Activated T-helper 1 cell treated with anti-CD3 and anti-CD28 coated beads, Interleukin-2, amount 50 U/mL, for 16 hours (primary cell): ENCODE measurements at places on chromosomes 16 and 17.

DNA sequence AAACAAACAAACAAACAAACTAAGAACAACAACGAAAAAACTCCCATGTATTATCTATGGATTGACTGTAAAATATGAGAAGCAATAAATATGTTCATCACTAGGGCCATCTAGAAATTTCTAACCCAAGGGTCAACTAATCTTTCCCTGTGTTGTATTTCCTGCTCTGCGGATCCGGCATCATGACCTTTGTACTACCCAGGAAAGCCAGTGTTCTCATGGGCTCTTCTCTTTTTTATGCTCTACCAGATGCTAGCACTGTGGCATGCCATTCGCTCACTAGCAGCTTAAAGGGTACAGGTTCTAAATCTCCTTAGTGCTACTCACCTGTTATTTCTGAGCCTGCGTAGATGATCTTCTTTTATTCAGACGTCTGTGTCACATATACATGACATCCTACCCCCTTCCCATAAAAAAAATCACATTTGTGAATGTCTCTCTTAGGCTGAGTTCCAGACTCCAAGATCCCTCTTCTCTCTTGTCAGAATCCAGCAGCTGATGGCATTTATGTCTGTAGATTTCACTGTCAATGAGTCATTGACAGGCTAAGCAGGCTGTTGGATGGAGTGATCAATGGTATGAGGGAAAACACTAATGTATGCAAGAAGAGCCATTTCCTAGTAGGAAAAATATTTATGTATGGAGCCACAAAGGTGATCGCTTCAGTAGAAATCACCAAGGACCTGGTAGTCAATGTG lies 100.0 kb downstream of the WWOX start:
- no peak for DNase-seq

DNA sequence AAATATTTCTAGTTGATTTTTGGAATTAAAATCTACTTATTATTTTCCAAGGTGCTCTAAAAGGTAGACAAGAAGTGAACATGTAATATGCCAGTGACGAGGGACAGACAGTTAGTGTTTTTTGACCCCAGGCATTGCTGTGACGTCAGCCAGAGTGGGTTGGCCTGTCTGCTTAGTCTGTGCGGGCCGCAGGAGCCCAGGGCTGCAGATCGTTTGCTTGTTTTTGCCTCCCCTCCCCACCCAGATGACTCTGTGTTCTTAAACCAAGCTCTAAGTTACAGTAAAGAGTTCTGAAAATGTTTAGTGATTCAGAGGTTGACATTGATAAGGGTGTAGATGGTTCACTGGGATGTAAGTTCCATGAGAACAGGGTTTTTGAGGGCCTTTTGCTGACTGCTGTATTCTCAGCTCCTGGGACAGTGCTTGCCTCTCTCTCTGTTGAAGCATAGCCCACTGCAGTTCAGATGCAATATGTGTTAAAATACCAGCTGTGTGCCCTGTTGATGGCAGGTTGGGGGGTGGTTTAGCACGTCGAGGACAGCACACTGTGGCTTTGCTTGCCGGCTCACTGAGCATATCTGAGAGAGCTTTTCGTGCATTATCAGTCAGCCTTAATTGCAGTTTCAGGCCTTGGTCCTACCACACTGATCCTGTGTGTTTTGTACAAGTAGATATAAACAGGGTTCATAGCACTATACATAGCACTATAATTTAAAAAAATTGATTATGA lies 64.8 kb downstream of the SEC14L1 start:
- no peak for DNase-seq

DNA sequence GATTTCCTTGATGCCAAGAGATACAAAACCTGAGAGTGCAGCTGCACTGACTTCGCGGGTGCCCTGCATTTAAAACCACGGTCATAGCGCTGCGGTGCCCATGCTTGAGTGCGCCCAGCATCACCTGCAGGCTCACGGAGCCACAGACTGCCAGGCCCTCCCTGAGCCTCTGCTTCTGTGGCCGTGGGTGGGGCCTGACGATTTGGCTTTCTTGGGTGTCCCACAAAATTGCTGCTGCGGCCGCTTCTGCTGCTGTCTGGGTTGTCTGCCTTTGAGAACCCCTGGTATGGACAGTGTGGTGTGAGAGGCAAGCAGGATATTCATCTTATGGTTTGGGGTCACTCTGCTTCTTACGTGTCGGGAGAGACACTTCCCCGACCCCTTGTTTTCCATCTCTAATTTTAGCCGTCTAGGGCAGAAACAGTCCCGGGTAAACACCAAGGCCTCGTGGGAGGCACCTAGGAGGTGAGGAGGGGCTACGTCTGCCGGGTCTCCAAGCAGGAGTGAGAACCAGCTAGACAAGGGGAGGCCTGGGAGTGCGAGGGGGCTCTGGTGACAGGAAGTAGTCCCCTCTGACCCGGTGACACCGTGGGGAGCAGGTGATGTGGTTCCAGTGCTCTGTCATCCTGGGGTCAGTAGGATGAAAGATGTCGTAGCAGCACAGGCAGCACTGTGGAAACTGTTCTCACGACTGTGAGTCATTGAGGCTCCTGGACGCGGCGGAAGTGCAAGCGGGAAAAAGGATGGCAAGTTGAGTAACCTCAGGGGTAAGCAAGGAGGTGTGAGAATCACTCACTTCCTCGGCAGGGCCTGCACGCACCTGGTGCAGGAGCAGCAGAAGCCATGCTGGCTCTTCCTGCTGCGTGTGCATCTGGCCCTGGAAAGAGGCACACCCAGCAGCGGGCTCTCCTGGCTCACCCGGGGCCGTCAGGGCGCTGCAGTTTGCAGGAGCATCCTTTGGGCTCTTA lies 176.3 kb downstream of the RPTOR start:
- peak; percentile 57 for DNase-seq

DNA sequence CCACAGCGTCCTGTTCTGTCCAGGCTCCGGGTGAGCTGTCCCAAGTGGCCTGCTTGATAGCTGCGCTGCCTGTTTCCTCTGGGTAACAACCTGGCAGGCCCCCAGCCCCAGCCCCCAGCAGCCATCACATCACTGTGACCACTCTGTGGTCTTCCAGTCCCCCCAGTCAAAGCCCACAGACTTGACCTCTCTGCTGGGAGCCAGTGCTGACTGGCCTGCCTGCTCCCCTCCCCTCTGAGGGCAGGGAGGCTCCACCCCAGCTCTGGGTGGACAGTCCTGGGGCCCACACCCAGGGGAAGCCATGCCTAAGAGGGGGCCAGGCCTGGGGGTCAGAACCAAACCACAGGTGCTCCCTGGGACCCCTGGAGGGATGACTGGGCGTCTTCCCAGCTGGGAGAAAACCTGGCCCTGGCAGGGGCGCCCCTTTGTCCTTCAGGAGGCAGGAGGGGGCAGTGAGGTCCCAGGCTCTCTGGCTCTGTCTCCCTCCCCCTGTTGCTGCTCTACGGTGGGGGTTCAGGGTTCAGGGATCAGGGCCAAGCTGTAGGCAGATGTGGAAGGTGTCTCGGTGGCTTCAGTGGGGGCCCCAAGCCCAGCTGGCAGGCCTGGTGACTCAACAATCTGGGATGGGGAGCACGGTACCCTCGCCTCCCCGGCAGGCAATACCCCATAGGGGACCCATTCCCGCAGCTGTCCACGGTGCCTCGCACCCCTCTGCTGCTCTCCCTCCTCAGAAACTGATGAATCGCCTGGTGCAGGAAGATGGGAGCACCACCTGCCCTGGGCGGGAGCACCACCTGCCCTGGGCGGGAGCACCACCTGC lies 1.8 kb upstream of the SLC16A3 start:
- no peak for DNase-seq

GRCh38 chr16:50694206-50694605 lies 800 bp downstream of the NOD2 start:
- no peak for DNase-seq

- DNase-seq: no peak
Observed at GRCh38 chr16:56115817-56116576, 75.3 kb upstream of the GNAO1 start.

GRCh38 chr17:75645889-75646637 lies 12.8 kb downstream of the SMIM5 start:
- no peak for DNase-seq

DNA sequence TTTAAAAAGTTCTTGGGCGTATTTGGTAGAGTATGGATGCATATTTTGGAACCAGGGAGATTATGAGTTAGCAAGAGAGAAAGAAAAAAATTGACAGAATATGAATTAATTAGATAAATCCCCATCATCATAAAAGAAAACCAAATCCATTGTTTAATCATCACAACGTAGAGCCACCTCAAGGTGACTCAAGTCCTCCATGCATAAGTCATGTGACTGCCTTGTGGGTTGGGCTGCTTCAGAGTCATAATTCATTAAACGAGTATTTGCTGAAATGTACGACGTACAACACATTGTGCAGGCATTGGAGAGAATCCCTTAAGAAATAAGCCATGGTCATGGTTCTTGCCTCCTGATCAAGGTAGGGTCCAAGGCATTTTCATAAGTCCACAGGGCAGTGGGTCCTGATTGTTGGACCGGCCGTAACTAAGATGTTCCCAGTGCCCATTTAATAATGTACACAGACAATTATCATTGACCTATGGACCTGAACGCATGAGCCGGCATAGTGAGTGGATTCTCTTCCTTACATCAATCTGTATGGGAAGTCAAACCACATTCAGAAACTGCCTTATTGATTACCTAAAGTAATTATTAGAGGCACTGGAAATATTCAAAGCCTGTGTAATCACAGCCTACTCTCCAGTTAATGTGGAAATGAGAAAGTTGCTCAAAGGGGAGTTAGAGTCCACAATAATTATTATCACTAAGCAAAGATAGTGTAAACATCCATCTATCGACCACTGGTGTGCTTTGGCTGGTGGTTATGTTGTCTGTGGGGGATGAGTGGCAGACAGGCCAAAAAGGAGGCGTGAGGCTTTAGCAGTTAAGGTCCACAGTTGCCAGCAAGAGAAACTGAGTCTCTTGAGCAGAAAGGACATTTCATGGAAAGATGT lies 165.4 kb downstream of the PITPNC1 start:
- DNase-seq: no peak

DNA sequence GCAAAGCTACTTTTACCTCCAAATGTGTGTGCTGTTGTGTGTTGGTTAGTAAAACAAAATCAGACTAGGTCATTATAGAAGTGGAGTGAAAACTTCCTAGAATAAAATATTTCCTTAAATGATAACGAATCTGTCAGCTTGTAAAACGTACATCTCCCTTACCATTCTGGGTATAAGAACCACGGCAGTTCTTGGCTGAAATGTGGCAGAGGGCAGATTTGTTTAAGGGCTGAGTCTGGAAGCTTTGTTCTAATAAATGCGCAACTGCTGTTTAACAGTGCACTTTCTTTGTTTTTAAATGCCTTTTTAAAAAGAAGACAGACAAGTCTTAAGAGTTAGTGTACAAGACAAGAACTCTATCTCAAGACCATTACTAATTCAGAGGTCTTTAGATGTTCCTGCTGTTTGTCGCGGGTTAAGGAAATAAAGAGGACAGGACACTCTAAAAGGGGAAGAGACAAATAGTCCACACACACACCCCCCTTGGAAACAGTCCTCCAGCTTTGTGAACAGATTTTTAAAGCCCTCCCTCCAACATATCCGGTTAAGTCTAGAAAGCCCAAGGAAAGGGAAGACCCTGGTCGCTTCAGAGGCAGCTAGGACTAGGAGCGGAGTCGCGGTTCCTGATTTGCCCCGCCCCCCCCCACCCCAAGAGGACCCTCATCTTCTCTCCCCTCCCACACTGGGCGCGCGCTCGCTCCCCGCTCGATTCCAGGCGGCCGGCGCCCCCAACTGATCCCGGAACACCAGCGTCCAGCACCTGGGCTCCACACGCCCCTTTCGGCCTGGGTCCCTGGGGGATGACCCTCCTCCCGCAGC lies 658 bp downstream of the SYNRG start:
- peak; percentile 6 for DNase-seq

- no peak for DNase-seq
Observed at GRCh38 chr17:76701471-76701967, 9.2 kb downstream of the MXRA7 start.
